ENCODE measurements at places on chromosomes 7 and 10.

- DNase-seq: peak; percentile 97
Observed at GRCh38 chr10:22620140-22620857, 94.1 kb downstream of the PIP4K2A start.

GRCh38 chr7:155781433-155781832 is 30.8 kb downstream of the SHH start:
- no peak for DNase-seq

DNA sequence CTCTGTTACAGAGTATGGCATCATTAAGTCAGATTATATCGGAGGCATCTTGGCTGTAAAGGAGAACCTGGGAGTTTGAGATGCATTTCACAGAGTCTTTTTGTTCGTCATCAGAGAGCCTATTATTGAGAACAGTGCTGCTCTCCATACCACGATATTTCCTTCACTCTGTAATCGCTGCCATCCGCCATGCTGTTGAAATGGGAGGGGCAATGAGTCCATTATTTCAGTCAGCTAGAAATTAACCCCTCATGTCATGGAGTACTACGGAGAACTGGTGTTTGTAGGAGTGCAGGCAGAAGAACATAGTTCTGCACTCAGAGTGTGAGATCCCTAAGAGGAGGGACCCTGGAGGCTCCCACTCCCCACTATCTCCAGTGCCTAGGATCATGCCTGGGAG is 59.2 kb downstream of the SLC16A12 start:
- DNase-seq: no peak

- no peak for DNase-seq
Observed at GRCh38 chr7:43108255-43109011, 4.0 kb upstream of the HECW1 start.

- DNase-seq: no peak
Observed at GRCh38 chr7:155591055-155591775, 44.9 kb upstream of the CNPY1 start.

- no peak for DNase-seq
Observed at GRCh38 chr7:52749880-52750279, 285.6 kb upstream of the POM121L12 start.

DNA sequence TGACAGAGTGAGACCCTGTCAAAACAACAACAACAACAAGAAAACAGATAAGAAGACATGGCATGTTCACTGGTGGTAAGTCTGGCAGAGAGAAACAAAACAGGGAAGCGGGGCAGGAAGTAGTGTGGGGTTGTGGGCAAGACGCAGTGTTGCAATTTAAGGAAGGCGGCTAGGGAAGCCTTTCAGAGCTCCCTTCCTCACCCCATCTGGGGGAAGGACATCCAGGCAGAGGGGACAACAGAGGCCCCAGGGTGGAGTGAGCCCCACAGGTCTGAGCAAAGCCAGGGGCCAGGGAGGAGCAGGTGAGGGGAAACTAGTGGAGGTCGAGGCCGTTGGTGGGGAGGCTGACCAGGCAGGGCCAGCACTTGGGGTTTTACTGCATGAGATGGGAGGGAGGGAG is 16.8 kb downstream of the LAT2 start:
- DNase-seq: no peak

DNA sequence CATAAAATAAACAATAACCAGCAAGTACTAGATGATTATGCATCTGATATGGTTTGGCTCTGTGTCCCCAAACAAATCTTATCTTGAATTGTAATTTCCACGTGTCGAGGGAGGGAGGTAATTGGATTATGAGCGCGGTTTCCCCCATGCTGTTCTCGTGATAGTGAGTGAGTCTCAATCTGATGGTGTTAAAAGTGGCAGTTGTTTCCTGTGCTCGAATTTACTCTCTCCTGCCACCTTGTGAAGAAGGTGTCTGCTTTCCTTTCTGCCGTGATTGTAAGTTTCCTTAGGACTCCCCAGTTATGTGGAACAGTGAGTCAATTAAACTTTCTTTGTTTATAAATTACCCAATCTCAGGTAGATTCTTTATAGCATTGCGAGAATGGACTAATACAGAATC is 15.1 kb downstream of the CNTNAP2 start:
- DNase-seq: no peak

DNA sequence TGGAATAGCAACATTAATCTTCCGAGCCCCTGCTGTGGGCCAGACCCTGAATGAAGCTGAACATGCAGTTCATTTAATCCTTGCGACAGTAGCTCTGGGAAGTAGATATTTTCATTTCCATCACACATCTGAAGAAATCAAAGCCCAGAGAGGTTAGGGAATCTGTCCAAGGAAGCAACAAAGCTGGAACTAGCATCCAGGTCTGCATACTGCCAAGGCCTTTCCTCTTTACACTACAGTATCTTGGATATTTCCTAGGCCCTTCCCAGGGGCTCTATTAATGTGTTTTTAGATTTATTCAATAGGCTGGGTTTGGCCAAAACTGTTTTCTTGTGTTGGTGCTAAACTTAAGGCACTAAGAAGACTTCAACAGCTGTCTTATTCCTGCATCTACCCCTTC is 48.1 kb downstream of the FAM13C start:
- no peak for DNase-seq

DNA sequence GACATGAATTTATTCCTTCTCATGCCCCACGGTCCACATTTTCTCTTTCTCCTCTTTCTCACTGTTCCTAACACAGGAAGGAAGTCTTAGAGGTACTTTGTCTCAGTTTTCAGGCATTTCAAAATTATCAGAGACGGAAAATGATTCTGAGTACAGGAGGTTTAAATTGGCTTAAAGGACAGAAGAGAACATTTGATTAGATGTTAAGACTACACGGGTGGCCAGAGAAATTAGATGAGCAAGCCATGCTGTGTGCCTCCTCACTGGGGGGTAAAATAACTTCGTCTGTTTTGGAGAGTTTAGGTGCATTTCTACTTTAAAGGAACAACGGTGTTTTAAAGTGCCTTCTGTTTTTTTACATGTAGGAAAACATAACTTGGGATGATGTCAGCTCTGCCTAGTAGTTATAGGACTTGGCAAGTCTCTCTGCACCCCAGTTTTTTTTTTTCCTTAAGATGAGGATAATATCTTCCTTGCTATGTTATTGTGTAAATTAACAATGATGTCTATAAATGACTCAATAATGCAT is 66.9 kb downstream of the MCMBP start:
- DNase-seq: no peak

- DNase-seq: no peak
Observed at GRCh38 chr10:6394084-6394483, 186.0 kb downstream of the PRKCQ start.

DNA sequence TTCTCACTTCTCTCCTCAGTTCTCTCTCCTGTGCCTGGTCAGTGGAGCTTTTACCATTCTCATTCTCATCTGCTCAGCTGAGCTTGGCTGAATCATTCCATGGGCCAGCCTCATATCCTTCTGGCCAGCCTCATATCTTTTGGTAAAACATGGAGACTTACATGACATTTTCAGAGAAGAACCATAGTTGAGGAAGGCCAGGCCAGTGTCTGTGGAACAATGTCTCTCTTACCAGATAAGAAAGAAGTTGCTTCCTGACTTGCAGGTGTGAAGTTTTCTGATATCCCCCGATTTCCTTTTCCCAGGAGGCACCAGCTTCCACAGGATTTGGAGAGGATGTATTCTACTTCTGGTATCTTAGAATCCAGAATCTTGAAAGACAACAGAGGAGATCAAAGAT is 24.7 kb downstream of the ST7 start:
- DNase-seq: no peak

DNA sequence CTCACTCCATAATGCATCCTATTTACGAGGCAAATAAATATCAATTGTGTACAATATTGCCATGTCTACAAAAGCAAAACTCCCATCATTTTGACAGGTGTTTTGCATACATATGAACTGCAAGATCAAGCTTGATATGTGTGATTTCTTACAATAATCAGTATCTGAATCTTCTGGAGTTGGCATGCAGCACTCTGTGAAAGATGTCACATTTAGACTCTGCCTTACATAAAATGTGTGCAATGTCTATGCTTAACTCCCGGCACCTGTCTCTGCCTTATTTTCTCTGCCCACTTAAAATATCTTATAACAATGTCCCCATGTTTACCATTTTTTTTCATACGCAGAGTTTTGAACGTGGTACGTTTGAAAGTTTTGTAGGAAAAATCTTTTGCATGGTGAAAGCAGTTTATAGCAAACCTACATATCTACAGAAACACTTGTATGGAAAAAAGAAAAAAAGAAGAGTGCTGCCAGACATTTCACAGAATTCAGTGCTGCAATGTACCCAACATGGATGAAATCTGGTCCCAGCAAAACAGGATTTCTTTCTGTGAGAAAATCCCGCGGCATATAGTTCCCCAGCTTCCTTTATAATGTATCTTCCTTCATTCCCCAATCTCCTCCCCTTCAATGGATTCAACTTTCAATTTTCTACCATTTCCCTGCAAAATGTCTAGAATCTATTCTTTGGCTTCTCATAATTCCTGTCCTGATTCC is 114.1 kb upstream of the NRP1 start:
- DNase-seq: no peak

DNA sequence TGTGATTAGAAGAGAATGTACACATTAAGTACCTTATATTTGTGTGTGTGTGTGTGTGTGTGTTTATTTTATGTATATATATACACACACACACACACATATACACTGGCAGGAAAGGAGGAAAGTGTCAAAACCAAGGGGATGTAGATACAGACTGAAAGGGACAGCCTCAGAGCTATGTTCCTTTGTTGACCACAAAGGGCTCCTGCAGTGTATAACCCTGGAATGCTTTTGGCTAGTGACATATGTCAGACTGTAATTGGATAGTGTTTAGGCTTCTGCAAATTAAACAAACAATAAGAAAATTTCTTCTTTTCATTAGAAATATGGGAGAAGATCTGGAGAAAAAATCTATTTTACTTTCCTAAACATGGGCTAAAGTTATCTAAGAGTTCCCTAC is 15.9 kb downstream of the GBF1 start:
- no peak for DNase-seq

DNA sequence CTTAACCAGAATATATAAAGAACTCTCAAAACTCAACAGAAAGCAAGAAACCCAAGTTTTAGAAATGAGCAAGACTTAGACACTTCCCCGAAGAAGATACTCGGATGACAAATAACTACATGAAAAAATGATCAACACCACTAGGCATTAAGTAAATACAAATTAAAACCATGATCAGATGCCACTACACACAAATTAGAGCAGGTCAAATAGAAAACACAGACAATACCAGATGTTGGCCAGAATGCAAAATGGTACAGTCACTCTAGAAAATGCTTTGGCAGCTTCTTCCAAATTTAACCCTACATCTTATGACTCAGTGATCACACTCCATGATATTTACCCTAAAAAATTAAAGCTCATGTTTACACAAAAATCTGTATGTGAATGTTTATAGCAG is 18.4 kb downstream of the TMEM176A start:
- DNase-seq: no peak

- DNase-seq: no peak
Observed at GRCh38 chr7:133349101-133349500, 96.2 kb downstream of the EXOC4 start.

GRCh38 chr10:80055760-80056159 is 22.7 kb upstream of the TMEM254 start:
- no peak for DNase-seq

DNA sequence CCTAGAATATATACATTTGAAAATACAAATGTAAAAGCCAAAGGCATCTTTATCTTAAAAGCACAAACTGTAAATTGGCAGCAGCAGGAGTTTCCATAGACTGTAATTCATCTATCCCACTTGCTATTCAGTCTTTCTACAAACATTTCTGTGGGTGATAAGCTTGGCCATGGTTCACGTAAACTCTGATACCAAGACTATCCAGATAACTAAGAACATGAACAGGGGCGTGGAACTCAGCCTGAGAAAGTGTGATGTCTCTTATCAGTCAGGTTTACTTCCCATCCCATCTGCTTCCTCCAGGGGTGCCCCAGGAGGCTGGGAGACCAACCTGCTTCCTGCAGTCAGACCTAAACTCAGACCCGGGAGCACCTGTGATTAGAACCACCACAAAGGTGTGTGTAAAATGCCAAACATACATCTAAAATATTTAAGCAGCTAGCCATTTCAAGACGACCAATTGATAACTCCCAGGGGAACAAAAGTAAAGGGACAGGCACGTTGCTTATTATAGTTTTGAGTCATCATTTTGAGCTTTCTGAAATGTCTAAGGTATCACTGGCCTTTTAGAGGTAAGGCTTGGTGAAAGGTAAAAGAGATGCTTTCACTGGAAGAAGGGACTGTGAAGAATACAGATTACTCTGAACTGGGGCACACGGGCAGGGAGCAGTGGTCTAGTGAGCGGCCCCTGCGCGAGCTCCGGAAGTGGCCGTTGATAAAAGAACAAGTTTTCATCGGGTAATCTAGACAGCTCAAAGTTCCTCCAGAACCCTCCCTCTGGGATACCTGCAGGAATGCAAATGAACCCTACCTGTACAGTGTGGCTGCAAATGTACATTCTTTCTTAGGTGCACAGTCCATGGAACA is 51.5 kb downstream of the RSU1 start:
- no peak for DNase-seq

- no peak for DNase-seq
Observed at GRCh38 chr7:70630440-70630817, 501.5 kb upstream of the GALNT17 start.

GRCh38 chr10:25498645-25499044 is 323.8 kb downstream of the GPR158 start:
- DNase-seq: no peak

DNA sequence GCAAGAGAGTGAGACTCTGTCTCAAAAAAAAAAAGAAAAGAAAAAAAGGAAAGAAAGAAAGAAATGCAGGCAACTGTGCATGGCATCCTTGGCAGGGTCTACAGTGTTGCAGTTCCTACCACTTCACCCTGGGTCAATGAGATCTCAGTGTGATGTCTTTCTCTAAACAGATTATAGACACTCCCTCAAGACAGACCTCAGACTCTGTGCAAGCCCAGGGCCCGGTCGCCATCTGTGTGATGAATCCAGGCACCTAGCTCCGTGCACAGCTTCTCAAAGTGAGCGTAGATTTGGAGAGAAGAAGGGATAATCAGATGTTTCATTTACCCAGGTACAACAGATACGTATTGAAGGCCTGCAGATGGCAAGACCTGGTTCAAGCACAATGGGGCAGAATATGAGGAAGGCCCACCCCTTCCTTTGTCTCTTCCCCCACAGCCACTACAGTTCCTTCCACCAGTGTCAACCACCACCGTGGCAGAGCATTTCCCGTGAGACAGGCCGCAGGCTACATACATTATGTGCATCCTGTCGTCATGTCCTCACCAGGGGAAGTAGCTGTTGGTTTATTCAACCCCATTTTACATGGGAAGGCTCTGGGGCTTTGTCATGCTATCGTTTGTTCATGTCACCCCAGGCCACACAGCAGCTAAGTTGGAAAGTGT is 471.7 kb upstream of the GALNT17 start:
- DNase-seq: no peak

DNA sequence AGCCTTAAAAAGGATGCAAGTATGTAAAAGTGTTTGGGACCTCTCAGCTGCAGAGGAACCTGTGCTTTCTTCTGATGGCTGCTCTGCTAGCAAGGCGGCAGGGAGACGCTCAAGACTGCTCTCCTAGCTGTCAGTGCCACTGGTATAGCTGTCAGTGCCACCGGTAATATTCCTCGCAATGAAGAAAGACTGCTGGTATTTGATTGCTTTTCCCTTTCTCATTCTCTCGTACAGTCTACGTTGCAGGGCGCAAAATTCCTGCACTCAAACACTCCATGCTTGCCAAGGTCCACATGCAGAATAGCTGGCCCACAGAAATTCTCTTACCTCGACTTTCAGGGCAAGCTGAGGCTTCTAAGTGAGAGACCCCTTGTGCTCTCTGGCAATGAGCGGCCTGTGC is 432.6 kb upstream of the KLF6 start:
- DNase-seq: no peak

GRCh38 chr10:52353960-52354394 is 39.9 kb downstream of the DKK1 start:
- peak; percentile 14 for DNase-seq

Measured in astrocyte (in vitro differentiated cells and primary cell).